Heart left ventricle (tissue), 16 donors: ENCODE measurements at places on chromosomes 5 and 9.

DNA sequence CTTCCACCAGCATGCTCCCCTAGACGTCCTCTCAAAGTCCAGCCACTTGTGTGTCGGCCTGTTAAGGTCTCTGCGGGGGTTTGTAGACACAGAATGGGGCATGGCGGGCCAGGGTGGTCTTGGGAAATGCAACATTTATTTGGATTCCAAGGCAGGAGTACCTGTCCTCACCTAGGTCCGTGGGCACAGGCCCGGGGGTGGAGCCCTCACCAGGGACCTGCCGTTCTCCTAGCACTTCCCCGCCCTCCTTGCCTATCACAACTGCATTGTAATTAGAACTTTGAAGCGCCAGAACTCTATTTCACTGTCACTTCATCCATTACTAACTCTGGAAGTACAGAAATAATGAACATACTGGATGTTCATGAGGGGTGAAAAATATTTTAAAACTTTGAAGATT is 268.3 kb upstream of the ACTBL2 start:
- DNase-seq: no peak

DNA sequence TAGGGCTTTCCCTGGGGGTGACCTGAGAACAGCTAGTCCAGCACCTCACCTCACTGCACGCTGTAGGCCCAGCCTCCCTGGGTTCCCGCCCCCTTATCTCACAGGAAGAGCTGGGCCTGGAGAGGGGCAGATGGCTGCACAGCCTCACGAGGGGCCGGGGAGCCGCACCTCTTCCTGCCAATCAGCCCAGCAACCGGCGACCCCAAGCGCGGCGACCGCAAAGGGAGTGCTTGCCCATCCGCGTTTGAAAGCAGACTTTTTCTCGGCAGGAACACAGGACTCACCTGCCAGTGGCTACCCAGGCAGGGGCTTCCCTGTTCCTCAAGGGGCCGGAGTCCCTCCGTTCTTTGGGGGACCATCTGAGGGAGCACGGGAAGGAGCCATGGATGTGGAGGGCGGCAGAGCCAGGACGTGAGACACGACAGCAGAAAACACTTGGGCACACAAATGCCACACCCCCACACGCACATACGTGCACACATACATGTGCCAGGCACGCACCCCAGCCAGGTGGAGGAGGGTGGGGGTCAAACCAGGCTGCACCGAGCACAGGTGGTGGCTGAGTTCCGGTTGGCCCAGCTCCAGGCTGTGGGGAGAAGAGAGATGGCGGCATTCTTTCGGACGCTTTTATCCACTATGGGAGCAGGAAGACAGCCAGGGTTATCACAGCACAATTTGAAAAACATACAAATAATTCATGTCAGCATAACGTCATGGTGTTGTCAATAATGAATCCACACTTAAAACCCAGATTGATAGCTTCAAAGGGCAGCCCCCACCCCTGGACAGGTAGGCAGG is 11.3 kb downstream of the TMEM250 start:
- DNase-seq: no peak

GRCh38 chr9:12735665-12736064 is 39.2 kb upstream of the LURAP1L start:
- no peak for DNase-seq

DNA sequence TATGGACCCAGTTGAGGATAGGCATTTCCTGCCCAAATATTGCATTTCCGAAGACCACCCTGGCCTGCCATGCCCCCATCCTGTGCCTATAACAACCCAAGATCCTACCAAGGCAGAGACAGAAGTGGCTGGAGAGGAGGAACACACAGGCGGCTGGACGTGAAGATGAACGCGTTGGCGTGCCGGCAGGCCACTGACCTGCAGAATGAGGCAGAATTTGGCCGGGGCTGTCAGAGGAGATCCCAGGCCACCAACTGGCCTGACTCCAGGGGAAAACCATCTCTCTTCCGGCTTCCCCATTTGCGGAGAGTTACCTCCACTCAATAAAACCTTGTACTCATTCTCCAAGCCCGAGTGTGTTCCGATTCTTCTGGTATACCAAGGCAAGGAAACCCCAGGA is 1507.5 kb downstream of the EFNA5 start:
- DNase-seq: no peak

- no peak for DNase-seq
These were observed 26.6 kb upstream of the C5orf58 start for GRCh38 chr5:170206216-170206615.

GRCh38 chr9:25990376-25990775 is 312.1 kb upstream of the TUSC1 start:
- DNase-seq: no peak

DNA sequence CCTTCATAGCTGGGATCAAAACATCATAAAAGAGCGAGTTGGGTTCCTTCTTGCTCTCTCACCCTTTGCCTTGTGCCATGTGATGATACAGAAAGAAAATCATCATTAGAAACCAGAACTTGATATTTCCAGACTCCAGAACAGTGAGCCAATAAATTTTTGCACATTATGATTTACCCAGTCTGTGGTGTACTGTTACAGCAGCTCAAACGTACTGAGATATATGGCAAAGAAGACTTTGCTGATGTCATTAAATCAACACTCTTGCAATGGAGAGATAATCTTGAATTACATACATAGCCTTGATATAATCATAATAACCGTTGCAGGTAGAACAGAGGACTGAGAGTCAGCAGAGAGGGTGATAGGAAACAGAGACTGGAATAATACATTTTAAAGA is 1271.6 kb downstream of the CDH12 start:
- DNase-seq: no peak

DNA sequence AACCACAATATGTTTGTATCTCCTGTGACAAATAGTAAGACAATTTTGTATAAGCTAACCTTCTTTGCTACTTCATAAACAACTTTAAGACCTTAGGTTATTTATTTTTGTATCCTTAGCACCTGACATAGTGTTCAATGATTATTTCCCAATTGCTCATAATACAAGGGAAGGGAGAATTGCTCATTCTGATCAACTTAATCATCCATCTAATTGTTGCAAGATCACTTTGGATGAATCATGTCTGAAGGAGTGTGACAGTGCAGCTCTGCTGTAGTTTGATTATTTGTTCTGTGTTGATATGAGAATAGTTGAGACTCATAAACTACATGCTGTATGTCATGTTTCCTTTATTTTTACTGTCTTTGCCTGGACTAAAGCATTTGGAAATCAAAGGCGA is 721.3 kb upstream of the SEMA6A start:
- no peak for DNase-seq

- peak; percentile 81 for DNase-seq
These were observed 9.0 kb downstream of the FXN start for GRCh38 chr9:69044240-69045219.

DNA sequence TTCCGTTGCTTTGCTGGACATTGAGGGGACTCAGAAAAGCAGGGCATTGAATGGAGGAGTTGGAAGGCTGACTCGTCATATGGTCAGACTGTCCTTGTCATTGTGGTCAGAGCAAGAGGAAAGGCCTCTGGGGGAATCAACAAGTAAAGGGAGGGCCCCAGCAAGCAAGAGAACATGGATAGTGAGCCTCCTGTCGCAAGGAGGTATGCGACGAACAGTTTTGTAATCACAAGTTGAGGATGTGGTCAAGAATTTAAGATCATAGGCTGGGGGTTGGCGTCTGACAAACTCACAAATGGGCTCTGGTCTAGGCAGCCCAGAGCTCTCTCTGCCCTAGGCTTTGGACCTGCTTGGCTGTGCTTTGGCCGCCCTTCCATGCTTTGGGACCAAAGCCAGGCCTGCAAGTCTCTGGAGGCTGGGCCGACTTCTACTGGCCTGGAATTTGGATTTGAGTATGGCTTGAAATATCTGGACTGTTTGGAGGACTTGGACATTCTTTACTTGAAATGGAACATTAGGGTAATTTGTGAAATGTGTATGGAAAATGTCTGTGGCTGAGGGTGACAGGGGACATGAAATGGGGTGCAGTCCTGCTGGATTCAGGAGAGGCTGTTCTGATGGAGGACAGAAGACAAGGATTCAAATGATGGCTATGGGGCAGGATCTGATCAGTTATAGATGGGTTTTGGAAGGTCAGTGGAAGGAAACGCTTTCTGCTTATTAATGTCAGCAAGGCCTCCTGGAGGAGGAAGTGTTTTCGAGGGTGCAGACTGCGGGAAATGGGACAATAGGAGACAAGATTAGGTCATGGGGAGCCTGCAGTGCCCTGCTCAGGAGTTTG is 19.2 kb upstream of the NDST1 start:
- peak; percentile 80 for DNase-seq

DNA sequence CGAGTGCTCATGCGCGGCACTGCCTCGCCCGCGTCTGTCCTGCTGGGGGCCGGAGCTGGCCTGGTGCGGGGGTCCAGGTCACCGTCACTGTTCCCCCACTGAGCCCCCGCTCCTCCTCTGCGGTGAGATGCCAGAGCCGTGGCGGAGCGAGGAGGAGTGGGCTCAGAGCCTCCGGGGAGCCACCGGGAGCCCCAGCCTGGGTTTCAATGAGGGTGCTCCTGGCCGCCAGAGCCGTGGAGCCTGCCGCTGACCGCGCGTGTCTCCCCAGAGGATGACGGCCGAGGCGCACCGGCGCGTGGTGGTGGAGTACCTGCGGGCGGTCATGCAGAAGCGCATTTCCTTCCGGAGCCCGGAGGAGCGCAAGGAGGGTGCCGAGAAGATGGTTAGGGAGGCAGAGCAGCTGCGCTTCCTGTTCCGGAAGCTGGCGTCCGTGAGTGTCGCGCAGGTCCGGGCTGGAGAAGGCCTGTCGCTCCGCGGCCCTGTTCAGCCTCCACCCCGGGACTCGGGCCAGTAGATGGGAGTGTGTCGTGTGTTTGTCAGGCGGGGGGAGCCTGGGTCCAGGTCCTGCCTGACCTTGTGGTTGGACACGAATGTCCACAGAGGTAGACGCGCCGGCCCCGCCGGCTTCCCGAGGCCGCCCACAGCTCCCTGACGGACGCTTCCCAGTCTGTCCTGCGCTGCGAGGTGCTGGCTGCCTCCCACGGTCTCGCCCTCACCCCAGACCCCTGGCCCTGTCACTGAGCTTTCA is 22.0 kb downstream of the EXOC3 start:
- DNase-seq: peak; percentile 24

DNA sequence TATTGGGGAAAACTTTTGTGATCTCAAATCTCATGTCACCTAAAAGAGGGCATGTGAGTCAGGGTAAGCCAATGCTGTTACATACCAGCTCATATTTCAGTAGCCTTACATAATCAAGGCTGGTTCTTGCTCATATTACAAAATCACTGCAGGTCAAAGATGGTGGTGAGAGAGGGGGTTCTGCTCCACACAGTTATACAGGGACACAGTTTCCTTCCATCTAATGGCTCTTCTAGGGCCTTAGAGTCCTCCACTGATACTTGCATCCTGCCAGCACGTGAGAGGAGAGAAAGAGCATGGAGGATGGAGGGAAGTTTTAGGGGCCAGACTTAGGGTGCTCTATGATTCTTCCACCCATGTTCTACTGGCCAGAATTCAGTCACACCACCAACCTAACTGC is 130.0 kb downstream of the LIFR start:
- DNase-seq: no peak

- no peak for DNase-seq
These were observed 4.4 kb upstream of the IRX1 start for GRCh38 chr5:3590967-3591900.

- no peak for DNase-seq
These were observed 3.7 kb downstream of the MTRR start for GRCh38 chr5:7872517-7873130.

DNA sequence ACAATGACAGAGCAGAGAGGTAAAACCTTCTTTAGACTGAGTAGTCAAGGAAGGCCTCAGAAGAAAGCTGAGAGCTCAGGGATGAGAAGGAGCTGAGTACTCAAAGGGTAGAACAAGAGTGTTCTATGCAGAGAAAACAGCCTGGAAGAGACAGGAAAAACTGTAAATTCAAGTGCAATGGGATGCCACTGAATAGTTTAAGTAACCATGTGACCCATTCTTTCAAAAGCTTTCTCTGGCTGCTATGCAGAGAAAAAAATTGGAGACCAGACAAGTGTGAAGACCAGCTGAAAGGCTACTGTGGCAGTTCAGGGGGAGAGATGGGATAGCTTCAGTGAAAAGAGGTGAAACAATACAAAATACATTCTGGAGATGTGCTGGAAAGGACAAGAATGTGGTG is 61.3 kb upstream of the RNF38 start:
- DNase-seq: no peak

GRCh38 chr5:122095158-122095557 is 17.1 kb upstream of the LOX start:
- no peak for DNase-seq

DNA sequence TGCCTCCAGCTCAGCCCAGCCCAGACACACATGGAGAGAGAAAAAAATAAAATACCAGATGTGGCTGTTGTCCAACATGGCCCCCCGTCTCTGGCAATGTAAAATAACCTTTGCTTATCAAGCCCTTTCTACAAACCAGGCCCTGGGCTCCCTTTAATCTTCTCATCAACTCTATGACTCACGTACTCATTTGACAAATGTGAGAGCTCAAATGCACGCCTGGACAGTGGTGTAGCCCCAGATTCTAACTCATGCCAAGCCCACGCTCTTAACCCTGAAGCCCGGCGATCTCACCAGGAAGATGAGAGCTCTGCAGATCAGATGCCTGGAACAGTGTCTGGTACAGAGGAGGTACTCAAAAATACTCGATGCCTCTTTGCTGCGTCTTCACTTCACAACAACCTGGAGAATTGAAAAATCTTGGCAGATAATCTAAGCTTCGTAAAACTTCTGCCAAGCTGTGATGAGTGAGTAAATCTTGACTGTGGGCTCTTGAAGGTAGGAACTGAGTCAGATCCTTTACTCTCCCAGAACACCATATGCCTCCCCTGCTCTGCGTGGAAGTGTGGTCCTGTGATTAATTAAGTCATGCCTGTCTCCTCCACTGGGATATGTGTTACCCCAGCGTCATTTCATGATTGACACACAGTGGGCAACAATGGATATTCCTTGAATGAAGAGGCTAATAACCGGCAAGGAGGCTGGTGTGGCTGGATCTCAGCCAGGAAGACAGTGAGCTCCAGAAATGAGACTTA is 102.0 kb upstream of the FSTL4 start:
- DNase-seq: no peak

GRCh38 chr9:23769307-23769935 is 56.6 kb downstream of the ELAVL2 start:
- DNase-seq: no peak

GRCh38 chr9:13863112-13863511 is 450.8 kb downstream of the NFIB start:
- DNase-seq: peak; percentile 77

GRCh38 chr9:127140842-127141675 is 18.6 kb upstream of the ANGPTL2 start:
- peak; percentile 17 for DNase-seq

- no peak for DNase-seq
These were observed 26.3 kb downstream of the NMUR2 start for GRCh38 chr5:152378730-152379129.

DNA sequence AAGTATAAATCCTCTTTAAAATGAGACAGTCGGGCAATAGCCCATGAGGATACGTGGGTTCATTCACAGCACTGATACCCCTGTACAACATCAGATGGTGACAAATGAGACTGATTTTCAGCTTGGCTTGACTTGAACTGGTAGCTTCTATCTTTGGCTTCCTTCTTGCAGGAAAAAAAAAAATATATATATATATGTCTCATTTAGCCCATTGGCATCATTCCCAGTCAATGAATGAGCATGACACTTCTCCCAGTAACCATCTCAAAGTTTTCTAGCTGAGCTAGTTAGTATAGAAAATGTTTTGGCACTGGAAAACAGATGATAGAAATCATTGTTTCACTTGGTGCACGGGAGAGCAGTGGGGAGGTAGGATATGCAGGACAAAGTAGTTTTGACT is 222.5 kb upstream of the TAS2R1 start:
- no peak for DNase-seq
